ENCODE measurements at places on chromosomes 1 and 21. TPM values are rescaled to one million over a fixed set of nuclear protein-coding genes. Genes with fewer than 3 reads are reported as not detected.
A peak's percentile ranks its signal among the peaks of the same experiment; 100 is the strongest.

DNA sequence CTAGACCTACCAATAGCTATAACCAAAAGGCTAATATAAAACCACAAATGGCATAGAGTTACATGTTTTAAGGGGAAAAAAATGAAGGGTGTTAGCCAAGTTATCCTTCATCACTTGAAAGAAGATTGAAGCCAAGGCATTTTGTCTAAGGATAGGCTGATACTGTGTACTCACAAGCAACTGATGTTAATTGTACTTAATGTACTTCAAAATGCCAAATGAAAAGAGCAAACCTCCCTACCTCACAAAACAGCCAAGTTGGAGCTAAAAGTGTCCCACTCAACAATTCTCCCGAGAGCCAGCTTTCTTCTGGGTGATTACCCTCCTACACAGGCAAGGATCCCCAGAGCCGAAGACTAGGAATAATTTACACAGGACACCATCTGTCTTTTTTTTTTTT is 4.4 kb upstream of the IGSF3 start:
- H3K27me3 ChIP-seq, result peaks cover 7% of the 10 kb centered on the region
- H3K4me3 ChIP-seq, result no peak overlapping the region
- H3K36me3 ChIP-seq, result no peaks in the 10 kb centered on the region

The CHTOP gene
- 75.5 TPM for total RNA-seq

The CD52 gene
- total RNA-seq, result 2.4 TPM

DNA sequence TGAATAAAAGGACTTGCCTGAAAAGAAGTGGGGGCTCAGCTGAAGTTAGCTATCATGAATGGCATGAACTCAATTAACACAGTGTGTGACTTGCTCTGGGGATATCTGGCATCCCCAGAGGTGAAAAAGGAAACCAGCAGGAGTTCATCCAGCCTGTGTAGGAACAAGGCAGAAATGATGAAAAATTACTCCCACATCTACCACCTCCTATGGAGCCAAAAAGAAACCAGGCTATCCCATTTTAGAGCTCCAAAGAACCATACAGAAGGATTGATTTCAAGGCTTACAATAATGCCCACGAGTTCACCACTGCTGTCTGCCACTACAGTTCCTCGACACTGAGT is 25.3 kb downstream of the TP53BP2 start:
- no peaks in the 10 kb centered on the region for H3K27me3 ChIP-seq
- peaks cover 53% of the 10 kb centered on the region for H3K4me1 ChIP-seq
- H3K36me3 ChIP-seq, result no peaks in the 10 kb centered on the region
- no peak for DNase-seq

GRCh38 chr1:42157667-42158066 is 4.5 kb downstream of the GUCA2B start:
- no peak overlapping the region for H3K27ac ChIP-seq
- DNase-seq, result no peak
- H3K27me3 ChIP-seq, result no peaks in the 10 kb centered on the region
- H3K4me1 ChIP-seq, result peaks cover 7% of the 10 kb centered on the region

- no peak overlapping the region for H3K27ac ChIP-seq
- DNase-seq, result no peak
- H3K4me3 ChIP-seq, result no peak overlapping the region
- no peaks in the 10 kb centered on the region for H3K27me3 ChIP-seq
- no peaks in the 10 kb centered on the region for H3K36me3 ChIP-seq
These were observed 4.5 kb upstream of the LRRC8D start for GRCh38 chr1:89816366-89816765.

GRCh38 chr1:5751833-5752745 is 240.1 kb downstream of the NPHP4 start:
- H3K27me3 ChIP-seq, result peaks cover 74% of the 10 kb centered on the region
- H3K27ac ChIP-seq, result no peak overlapping the region
- no peak for DNase-seq
- no peaks in the 10 kb centered on the region for H3K36me3 ChIP-seq
- H3K4me1 ChIP-seq, result peaks cover 17% of the 10 kb centered on the region

The MYOG gene
- not detected for total RNA-seq

- DNase-seq, result no peak
- H3K4me1 ChIP-seq, result peaks cover 61% of the 10 kb centered on the region
- H3K27ac ChIP-seq, result peak overlapping the region; percentile 85
- H3K4me3 ChIP-seq, result no peak overlapping the region
- H3K27me3 ChIP-seq, result no peaks in the 10 kb centered on the region
- peaks cover 74% of the 10 kb centered on the region for H3K36me3 ChIP-seq
These were observed 16.1 kb downstream of the CSF1 start for GRCh38 chr1:109926662-109927300.

The CGN gene
- total RNA-seq, result 0.52 TPM

The PLCH2 gene
- 0.16 TPM for total RNA-seq

DNA sequence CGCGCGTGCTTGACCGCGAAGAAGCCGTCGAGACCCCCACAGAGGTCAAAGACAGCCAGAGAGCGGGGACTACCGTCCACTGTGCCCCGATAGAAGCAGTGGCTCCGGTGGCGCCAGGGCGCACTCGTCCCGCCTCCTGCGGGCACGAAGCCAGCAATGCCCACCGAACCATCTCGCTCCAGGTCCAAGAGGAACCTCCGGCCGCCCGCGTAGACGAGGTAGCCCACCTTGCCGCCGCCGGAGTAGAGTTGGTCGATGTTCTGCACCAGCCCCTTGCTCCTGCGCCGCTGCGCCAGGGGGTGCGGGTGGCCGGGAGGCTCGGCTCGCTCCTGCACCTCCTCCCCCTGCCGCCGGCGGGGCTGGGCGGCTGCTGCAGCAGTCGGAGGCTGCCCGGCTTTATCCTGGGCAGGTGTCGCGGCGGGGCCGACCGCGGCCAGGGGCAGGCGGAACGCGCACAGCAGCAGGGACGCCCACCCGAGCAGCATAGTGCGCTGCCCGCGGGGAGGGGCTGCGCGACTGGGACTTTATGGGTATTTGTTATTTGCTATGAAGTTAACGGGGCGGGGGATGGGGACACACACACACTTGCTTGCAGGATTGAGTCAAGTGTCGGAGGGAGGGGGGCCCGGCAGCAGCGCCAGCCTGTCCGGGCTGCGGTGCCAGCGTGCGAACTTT is 844 bp downstream of the ADAMTS5 start:
- DNase-seq, result peak; percentile 32
- peaks cover 26% of the 10 kb centered on the region for H3K27me3 ChIP-seq
- no peaks in the 10 kb centered on the region for H3K36me3 ChIP-seq
- peaks cover 32% of the 10 kb centered on the region for H3K4me1 ChIP-seq
- peak overlapping the region; percentile 76 for H3K4me3 ChIP-seq

- no peak overlapping the region for H3K27ac ChIP-seq
- no peak overlapping the region for H3K4me3 ChIP-seq
- H3K36me3 ChIP-seq, result no peaks in the 10 kb centered on the region
- peaks cover 11% of the 10 kb centered on the region for H3K4me1 ChIP-seq
These were observed 25.3 kb upstream of the ZNF697 start for GRCh38 chr1:119673171-119673940.

- DNase-seq, result no peak
- H3K4me3 ChIP-seq, result no peak overlapping the region
- peaks cover 96% of the 10 kb centered on the region for H3K36me3 ChIP-seq
- no peak overlapping the region for H3K27ac ChIP-seq
These were observed 97.6 kb downstream of the NRDC start for GRCh38 chr1:51780927-51781326.

The FAM151A gene
- total RNA-seq, result 0.80 TPM
